ENCODE measurements at places on chromosomes 2 and 18.
A peak's percentile ranks its signal among the peaks of the same experiment; 100 is the strongest.

GRCh38 chr18:79965119-79965902 lies 868 bp downstream of the HSBP1L1 start:
- DNase-seq = peak; percentile 26

- DNase-seq = no peak
Measured at GRCh38 chr18:24982831-24983230, 369.1 kb downstream of the ZNF521 start.

DNA sequence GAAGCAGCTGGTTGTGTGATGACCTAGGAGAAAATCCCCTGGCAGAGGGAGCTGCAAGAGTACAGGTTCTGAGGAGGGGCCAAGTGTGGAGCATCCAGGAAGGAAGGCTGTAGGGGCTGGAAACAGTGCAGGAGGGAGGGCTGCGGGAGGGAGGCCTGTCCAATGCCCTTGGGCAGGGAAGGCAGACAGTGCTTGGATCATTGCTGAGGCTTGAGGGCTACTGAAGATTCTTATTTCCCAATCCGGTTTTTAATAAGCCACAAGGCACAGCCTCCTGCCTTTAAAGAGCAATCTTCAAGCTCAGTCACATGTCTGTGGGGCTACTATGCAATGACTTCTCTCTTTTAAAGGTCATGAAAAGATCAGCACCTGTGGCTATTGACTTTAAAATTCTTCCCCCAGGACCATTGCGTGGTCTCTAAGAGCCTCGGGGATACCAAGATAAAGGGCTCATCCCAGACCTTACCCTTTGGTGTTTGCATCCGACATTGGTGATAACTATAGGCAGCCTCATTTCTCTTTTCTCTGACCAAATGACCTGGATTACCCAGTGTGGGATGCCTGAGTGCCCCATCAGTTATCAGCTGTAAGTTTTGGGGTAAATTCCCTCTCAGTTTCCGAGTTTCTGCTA lies 149.6 kb downstream of the DOCK10 start:
- no peak for DNase-seq

- DNase-seq = no peak
Measured at GRCh38 chr18:62140259-62140658, 46.6 kb downstream of the PIGN start.

- no peak for DNase-seq
Measured at GRCh38 chr18:14781671-14782070, 33.7 kb downstream of the ANKRD30B start.

DNA sequence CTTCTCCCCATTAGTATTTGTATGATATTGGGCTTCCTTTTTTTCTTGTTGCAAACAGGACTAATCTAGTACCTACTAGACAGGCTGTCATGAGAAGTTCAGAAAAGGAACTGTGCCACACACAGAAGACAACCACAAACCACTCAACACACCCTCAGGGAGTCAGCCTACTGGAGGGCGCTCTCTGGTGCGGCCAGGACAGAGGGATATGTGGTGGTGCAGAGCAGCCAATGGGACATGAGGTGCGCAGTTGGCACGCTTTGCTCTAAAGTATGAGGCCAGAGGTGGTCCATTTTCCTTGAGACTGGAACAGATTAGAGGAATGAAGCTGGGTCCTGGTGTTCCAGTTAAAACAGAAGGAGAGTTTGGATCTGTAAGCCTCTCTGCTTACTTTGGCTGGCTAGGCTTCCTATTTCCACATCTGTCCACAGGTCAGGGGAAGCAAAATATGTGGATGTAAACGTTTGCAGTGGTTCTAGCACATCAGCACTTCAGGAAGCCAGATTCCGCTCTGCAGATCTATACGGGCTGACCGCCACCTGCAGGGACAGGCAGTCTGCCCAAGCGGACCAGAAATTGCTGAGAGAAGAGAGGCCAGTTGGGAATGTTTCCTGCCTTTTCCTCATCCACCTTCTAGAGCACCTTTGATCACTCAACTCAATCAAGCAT lies 114.1 kb downstream of the GFPT1 start:
- DNase-seq = peak; percentile 68

DNA sequence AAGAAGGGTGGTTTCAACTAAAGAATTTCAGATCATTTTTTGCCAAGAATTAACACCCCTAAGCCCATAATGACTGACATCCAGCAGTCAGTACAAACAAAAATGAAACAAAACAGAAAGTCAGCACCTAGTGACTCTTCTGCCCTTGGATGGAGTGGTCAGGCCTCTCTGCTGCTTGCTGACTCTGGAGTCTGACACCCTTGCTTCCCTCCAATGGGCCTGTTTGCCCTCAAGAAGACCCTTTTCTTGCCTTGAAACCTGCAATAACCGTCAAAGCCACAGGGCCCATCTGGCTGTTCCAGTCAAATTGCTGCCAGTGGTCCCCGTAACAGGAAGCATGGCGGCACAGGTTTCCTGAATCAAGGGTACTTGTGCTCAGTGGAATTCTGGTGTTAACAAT lies 27.2 kb upstream of the CYTIP start:
- DNase-seq = no peak

DNA sequence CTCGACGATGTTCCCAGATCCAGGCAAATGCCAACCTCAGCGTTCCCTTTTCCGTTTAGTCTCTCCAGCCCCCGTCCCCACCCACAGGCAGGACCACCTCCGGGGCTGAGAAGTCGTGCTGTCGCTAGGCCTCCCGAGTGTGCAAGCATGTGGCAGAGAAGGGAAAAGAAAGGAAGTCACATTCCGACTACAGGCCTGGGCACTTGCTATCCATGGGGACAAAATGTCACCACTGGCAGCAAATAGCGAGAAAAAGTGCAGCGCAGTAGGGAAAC lies 420 bp downstream of the PIGN start:
- no peak for DNase-seq
